Heart left ventricle (tissue), 16 donors: ENCODE measurements at places on chromosomes 7 and 10. TPM values are rescaled to one million over a fixed set of nuclear protein-coding genes. Genes with fewer than 3 reads are reported as not detected.

Gene TMEM139
- total RNA-seq, result 18.4 TPM

- no peak for DNase-seq
- H3K27me3 ChIP-seq, result no peaks in the 10 kb centered on the region
- H3K27ac ChIP-seq, result no peak overlapping the region
- no peak overlapping the region for H3K4me3 ChIP-seq
Observed at GRCh38 chr10:107442035-107442505, 277.6 kb upstream of the SORCS1 start.

Gene PVRIG
- not detected for total RNA-seq

DNA sequence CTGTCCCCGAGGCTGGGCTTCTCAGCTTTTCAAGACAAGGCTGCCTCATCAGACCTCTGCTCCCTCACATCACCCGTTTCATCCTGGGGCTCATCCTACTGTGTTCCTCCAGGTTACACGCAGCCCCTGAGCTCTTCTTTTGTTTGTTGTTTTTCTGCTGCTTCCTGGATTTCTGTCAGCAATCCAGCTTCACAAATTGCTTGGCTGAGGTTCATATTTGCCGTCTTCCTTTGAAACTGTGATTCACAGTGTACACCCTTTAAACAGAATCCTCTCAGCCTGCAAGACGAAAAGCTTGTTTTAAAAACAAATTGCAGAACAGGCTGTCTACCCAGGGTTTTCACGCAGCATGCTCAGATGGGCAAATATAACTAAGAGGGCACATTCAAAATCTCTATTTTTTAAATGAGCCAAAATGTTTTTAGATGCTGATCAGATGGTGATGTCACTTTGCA lies 39.1 kb upstream of the PARD3 start:
- DNase-seq, result no peak
- H3K4me3 ChIP-seq, result no peak overlapping the region
- H3K27ac ChIP-seq, result no peak overlapping the region
- H3K36me3 ChIP-seq, result no peaks in the 10 kb centered on the region

Gene OPN4
- total RNA-seq, result not detected

DNA sequence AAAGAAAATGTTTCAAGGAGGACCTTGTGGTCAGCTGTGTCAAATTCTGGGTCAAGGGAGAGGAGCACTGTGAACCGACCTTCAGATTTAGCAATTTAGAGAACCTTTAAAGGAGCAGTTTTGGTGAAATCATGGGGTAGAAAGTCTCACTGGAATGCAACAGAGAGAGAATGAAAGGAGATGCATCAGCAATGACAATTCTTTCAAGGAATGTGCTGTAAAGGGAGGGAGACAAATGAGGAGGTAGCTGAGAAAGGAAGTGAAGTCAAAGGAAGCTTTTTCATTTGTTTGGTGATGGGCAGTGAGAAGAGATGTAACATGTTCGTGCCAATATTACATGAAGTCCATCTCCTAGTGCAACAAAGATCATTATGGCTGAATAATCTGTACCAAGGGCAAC lies 166.0 kb downstream of the TSPAN12 start:
- H3K4me3 ChIP-seq, result no peak overlapping the region
- no peak for DNase-seq
- H3K27me3 ChIP-seq, result no peaks in the 10 kb centered on the region
- H3K4me1 ChIP-seq, result no peaks in the 10 kb centered on the region

Gene FEZF1
- total RNA-seq, result not detected

Gene OR2A12
- not detected for total RNA-seq

DNA sequence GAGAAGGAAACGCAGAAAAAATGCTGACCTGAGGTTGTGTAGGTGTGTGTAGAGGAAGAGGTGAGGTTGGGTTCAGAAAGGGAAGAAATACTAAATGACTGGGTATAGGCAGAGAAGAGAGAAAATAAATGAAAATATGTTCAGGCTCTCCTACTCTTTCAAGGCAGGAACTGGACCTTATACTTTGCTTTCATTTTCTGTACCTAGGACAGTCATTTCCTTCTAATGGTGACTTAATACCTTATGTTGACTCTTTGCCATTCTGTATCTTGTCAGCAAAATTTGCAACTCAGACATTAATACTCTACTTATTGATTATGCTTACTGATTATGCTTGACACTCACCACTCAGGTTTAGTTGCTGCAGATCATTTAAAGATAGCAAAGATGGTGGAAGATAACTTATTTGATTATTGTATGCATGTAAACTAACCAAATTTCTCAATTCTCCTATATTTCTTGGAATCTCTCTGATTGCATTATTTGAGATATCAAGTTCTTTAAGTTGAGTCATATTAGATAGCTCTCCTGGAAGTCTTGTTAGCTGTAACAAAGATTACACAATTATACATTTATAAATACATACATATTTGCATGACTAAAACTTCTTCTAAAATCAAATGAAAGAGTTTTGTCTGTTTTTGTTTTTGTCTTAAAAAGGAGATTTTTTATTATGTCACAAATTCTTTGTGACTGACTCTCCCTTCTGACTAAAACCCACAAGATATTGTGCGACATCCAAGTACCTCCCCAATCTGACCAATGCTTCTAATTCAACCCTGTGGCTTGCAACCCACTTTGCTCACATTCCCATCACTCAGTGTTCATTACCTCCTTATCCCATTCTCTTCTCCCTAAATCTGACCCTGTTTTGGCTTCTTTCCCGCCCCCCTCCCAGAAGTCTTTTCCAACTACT lies 20.0 kb downstream of the LRRD1 start:
- H3K4me3 ChIP-seq, result no peak overlapping the region
- H3K4me1 ChIP-seq, result no peaks in the 10 kb centered on the region
- H3K27me3 ChIP-seq, result no peaks in the 10 kb centered on the region
- H3K27ac ChIP-seq, result no peak overlapping the region
- no peaks in the 10 kb centered on the region for H3K36me3 ChIP-seq

DNA sequence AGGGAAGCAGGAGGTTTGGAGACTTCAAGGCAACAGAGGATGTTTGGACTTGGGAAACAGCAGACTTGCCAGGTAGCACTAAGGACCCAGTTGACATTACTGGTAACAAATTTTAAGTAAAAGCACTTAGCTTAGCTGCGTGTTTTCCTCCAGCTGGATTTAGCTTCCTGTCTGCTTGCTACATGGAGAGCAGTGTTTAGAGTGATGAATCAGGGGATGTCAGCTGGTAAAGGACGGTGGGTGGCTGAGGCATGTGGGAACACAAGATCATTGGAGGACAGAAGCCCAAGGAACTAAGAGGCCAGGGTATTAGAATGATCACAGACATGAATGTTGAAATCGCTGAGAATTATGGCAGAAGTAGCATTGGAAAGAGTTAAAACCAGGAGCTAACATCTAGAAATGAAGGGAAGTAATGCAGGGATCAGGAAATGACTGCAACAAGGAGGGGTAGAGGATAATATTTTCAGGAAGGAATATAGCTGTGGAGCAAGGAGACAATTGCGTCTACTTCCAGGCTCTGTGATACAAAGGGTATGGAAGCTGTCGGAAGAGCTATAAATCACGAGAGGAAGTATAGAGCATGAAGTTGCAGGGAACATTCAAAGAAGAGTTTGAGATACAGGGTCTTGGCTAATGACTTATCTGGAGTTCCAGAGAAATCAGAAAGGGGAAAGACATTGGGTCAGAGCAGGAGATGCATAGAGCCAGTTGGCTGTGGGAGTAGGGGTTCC lies 34.4 kb downstream of the CALD1 start:
- peak; percentile 60 for DNase-seq
- H3K4me3 ChIP-seq, result no peak overlapping the region
- H3K27ac ChIP-seq, result peak overlapping the region; percentile 63
- no peaks in the 10 kb centered on the region for H3K36me3 ChIP-seq
- no peaks in the 10 kb centered on the region for H3K27me3 ChIP-seq

DNA sequence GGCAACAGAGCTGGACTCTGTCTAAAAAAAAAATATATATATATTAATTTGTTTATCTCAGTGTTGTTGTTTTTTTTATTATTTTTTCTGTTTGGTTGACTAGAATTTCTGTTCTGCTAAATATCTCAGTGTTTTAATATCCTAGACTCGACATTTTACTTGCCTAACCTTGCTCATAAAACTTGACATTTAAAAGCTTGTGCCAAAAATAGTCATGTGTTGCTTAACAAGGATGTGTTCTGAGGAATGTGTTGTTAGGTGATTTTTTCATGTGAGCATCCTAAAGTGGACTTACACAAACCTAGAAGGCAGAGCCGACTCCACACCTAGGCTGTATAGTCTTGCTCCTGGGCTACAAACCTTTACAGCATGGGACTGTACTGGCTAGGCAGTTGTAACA lies 23.1 kb downstream of the NRBF2 start:
- H3K27me3 ChIP-seq, result no peaks in the 10 kb centered on the region
- no peak overlapping the region for H3K4me3 ChIP-seq
- no peak overlapping the region for H3K27ac ChIP-seq
- H3K36me3 ChIP-seq, result peaks cover 44% of the 10 kb centered on the region
- no peak for DNase-seq
- H3K4me1 ChIP-seq, result peaks cover 9% of the 10 kb centered on the region

GRCh38 chr7:155825336-155825735 lies 13.1 kb upstream of the SHH start:
- no peaks in the 10 kb centered on the region for H3K36me3 ChIP-seq
- no peaks in the 10 kb centered on the region for H3K27me3 ChIP-seq
- H3K4me3 ChIP-seq, result no peak overlapping the region
- H3K27ac ChIP-seq, result no peak overlapping the region
- DNase-seq, result no peak

DNA sequence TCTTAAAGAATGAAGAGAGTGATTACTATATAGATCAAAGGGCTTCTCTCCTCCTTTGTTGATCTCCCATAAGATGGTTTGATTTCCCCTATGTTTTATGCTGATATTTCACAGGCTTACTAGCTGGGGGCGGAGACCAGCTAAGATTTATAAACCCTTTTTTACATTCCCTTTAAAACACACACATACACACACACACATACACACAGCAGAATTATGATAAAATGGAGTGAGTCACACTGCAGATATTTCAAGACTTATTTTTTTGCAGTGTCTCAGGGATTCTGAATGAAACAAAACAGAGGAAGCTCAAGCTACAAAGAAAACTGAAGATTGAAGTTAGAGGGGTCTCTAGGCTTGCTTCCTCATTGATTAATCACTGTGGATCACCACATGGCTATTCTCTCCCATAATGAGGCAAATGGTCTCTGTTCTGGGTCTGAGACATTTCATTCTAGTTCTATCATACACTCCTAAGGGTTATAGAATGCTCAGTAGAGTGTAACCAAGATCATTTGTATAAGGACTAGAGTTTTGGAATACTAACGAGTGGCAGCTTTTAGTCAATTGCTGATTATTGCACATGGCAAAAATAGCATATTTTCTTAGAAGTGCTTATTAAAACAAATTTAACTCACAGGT lies 18.6 kb downstream of the INA start:
- no peaks in the 10 kb centered on the region for H3K4me1 ChIP-seq
- no peak for DNase-seq
- H3K27me3 ChIP-seq, result no peaks in the 10 kb centered on the region
- H3K27ac ChIP-seq, result no peak overlapping the region
- H3K36me3 ChIP-seq, result no peaks in the 10 kb centered on the region
- no peak overlapping the region for H3K4me3 ChIP-seq

DNA sequence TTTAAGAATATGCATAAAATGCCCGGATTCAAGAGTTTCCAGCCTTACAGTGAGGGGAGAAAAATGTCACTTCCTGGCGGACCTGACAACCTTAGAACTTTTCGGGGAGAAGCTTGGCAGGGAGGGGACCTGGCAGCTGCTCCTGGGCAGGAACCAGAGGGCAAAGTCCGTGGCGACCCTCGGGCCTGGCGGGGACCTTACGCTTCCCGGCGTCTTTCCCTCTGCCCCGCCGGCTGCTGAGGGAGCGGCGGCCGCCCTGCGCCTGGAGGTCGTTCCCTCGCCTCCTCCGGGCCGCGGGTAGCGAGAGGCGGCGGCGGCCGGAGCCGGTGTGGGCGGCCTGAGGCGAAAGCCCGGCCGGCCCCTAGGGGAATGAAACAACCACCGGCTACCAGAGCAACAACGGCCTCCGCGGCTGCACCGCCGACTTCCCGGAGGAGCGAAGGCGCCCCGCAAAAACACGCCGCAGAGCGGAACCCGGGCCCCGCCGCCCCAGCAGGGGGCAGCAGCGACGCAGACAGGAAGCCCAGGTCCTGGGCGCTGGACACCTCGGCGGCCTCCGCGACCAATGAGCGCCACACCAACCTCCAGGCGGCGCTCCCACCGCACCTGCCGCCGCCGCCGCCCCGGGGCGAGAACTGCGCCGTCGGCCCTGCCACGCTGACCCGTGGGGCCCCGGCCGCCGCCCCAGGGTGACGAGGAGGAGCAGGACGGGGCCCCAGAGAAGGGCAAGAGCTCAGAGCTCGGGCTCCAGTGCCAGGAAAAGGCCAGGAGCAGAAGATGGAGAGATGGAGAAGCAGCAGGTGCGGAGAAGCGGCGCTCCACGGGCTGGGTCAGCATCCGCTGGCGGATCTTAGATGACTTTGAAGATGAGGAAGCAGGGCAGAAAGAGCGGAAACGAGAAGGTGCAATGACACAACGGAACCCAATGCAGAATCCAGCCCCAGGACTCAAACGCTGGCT lies 10.5 kb upstream of the ACSM6 start:
- H3K4me1 ChIP-seq, result no peaks in the 10 kb centered on the region
- H3K4me3 ChIP-seq, result peak overlapping the region; percentile 60
- DNase-seq, result peak; percentile 83
- H3K27me3 ChIP-seq, result no peaks in the 10 kb centered on the region

DNA sequence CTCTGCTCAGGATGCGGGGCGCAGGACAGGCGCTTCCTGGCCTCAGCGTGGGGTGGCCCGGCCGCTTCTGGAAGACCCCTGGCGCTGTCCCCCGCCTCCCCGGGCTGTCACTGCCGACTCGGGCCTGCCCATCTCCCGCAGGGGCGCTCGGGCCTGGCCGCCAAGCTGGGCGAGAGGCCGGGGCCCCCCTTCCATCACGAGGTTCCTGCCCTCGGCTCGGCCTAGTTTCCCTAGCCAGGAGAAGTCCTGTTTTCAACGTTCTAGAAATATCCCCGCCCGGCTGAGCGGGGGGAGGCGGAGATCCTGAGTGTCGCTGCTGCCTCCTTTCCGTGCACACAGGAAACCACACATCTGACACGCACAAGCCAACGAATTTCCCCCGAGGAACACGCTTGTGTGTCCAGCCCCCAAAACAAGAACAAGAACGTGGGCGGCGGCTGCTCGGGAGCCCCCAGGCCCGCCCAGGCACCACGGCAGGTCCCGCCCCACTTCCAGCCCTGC lies 33.7 kb downstream of the AP5Z1 start:
- peak; percentile 68 for DNase-seq
- H3K4me1 ChIP-seq, result no peaks in the 10 kb centered on the region
- no peaks in the 10 kb centered on the region for H3K27me3 ChIP-seq
- H3K36me3 ChIP-seq, result no peaks in the 10 kb centered on the region
- peak overlapping the region; percentile 28 for H3K4me3 ChIP-seq
- peak overlapping the region; percentile 45 for H3K27ac ChIP-seq

Gene ABLIM1
- total RNA-seq, result 644 TPM

GRCh38 chr10:10489076-10489475 lies 528.6 kb upstream of the CELF2 start:
- H3K27me3 ChIP-seq, result no peaks in the 10 kb centered on the region
- H3K36me3 ChIP-seq, result no peaks in the 10 kb centered on the region
- no peak overlapping the region for H3K4me3 ChIP-seq

DNA sequence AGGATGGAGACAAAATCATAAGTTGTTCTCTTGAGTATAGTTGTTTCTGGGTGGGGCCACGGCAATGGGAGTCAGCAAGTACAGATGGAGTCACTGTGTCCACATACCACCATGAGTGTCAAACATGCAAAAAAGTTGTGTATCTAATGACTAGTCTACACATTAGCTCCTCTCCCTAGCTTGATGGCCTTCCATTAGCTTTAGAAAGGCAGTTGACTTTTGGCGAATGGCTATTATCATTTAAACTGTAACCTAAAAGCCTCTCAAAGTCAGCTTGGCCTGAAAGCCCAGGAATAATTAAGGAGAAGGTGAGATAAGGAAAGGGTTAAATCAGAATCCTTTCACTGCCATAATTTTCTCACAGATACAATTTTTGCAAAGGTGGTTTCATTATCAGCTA lies 95.5 kb upstream of the MEOX2 start:
- no peak for DNase-seq
- no peak overlapping the region for H3K4me3 ChIP-seq
- H3K27me3 ChIP-seq, result no peaks in the 10 kb centered on the region
- H3K27ac ChIP-seq, result no peak overlapping the region
- peaks cover 12% of the 10 kb centered on the region for H3K4me1 ChIP-seq
- H3K36me3 ChIP-seq, result no peaks in the 10 kb centered on the region
